GM18507 (cell line): ENCODE measurements at places on chromosomes 7 and 10.

GRCh38 chr7:45203936-45204445 lies 46.4 kb downstream of the RAMP3 start:
- peak; percentile 18 for DNase-seq

DNA sequence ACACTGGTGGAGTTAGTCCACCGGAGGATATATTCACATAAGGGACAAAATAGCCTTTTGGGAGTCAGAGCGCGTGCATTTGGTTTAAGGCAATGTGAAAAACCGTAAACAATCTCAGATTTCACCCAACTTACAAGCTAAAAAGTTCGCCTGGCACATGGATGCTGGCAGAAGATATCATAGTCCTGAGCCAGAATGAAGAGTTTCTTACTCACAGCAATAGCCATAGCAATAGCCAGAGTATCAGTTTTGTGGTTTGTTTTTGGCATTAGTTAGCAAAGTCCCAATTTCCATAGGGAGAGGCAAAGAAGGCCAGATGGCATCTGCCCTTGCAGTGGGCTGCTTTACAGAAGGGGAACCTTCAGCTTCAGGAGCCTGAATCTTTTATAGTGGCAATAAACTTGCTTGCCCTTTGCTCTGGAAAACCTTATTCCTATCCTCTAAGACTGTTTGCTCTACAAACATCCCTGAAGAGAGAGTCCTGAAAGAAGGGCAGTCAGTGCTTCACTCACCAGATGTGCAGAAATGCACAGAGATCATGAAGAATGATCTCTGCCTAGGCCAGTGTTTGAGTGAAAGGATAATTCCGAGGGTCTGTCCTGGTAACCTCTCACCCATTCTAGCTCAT lies 28.7 kb upstream of the RSBN1L start:
- DNase-seq = no peak

GRCh38 chr7:158549616-158550393 lies 37.8 kb downstream of the PTPRN2 start:
- no peak for DNase-seq

DNA sequence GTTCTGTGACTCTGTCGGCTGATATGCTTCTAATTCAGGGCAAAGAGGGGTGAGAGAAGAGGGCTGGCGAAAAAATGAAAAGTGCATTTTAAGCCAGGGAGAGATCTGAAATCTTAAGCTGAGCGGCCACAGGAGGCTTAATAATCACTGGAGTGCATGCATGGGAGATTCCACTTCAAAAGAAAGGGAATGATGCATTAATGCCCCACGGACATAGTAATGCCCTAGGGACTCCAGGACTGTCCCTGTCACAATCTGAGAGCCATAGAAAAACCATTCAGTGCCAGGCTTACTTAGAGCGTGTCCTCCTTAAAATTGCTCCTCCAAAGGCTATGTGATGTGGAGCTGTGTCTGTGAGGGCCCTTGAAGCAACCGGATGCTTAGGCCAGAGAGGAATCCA lies 75.1 kb downstream of the NHLRC2 start:
- no peak for DNase-seq

DNA sequence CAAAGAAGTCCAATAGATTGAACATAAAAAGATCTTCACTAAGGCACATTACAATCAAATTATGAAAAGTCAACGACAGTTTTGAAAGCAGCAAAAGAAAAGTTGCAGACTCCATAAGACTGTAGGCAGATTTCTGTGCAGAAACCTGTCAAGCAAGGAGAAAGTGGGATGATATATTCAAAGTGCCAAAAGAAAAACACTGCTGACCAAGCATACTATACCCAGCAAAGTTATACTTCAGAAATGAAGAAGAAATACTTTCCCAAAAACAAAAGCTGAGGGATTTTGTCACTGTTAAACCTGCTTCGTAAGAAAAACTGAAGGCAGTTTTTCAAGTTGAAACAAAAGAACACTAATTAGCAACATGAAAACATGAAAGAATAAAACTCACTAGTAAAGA lies 145.5 kb downstream of the ZEB1 start:
- DNase-seq = no peak

- no peak for DNase-seq
Measured at GRCh38 chr10:97066877-97067555, 118.7 kb downstream of the SLIT1 start.

- DNase-seq = peak; percentile 23
Measured at GRCh38 chr7:131188367-131189339, 139.0 kb upstream of the MKLN1 start.

- DNase-seq = no peak
Measured at GRCh38 chr10:90856964-90857634, 740 bp downstream of the HTR7 start.

DNA sequence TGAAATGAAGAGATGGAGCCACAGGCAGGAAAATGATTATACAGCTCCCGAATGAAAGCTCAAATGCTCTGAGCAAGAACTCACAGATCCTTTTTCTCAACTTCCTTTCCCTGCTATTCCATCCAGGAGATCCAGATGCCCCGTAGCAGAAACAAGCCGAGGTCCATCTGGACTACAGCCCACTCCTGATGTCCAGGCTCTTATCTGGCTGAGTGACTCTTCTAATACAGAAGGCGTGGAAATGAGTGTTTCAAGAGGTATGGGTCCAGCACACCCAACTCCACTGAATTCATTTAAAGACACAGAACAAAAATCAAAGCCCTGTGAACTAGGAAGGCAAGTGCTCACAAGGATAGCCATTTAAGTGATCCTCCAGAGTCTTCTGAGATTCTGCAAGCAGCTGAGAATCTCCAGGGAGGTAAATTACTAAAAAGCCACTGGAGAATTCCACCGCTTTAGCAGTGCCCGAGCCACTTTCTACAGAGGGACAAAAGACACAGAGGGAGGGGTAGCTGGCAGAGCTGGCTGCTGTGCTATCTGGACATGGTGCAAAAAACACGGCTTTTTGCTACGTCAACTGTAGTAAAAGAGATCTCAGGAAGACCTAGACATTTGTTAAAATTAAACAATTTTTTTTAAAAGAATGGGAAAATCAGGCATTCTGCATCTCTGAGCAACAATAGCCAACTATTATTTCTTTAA lies 24.5 kb downstream of the FAM171A1 start:
- DNase-seq = no peak

GRCh38 chr7:99034932-99035722 lies 108.8 kb downstream of the SMURF1 start:
- no peak for DNase-seq

- DNase-seq = no peak
Measured at GRCh38 chr10:86779220-86780017, 23.0 kb downstream of the BMPR1A start.

DNA sequence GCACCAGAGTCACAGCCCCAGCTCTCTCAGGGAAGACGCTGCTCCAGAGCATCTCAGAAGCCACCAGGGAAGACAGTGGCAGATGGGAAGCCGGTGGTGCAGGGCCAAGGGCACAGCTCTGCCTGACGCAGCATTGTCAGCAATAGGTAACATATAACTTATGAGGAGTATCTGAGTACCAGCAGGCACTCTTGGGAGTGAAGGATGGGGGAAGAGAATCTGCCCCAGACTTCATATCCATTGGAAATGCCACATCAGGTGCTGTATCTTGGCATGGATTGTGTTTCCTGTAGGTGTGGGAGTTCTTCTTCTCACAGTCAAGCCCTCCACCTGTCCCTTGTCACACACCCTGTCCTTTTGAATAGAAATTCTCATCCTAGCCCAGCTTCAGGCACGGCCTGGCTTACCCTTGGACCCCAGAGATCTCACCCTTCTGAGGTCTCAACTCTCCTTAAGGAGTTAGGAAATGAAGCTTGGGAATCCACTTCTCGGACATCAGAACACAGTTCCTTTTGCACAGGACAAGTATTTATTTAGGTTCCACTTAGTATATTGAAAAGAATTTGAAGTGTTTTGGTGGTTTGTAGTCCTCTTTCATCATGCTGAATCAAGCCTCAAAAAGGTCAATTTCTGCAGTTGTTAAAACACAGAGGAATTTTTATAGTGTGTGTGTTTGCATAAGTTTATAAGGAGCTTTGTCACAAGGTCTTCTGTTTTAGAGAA lies 9.9 kb downstream of the EPDR1 start:
- DNase-seq = no peak

- DNase-seq = no peak
Measured at GRCh38 chr10:67776371-67776770, 61.6 kb downstream of the DNAJC12 start.

- DNase-seq = no peak
Measured at GRCh38 chr7:116259156-116259870, 49.0 kb downstream of the TES start.

GRCh38 chr7:131431289-131431688 lies 103.6 kb downstream of the MKLN1 start:
- no peak for DNase-seq

DNA sequence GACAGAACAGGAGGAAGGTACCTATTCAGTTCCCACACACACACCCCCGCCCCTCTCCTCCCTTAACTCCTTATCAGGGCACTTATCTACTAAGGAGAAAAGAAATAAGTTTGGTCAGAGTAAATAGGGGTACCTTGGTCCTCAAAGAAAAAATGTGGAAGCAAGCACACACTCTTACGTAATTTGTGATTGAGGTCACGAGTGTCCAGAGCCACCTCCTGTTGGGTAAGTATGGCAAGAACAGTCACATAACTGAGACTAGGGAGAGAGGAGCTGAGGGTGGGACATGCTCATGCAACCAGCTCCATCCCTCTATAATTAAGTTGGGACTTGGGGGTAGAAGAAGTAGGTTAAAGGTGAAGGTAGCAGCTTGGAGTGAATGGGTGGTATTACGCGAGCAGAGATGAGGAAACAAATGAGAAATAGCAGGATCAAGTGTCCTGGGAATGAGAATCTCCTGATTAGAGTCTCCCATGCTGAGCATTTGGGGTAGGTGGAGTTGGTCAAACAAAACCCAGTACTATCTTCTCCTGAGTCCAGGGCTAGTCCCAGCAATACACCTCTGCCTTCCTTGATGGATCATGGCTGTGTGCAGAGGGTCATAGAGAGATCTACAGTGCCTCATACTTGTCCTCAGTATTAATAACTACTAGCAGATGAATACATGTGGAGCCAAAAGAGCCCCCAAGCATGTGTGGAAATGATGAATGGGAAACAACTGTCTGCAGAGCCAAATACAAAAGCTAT lies 77.1 kb downstream of the GSAP start:
- DNase-seq = no peak

GRCh38 chr10:14524691-14525324 lies 194.1 kb upstream of the FRMD4A start:
- no peak for DNase-seq

GRCh38 chr7:151245360-151246101 lies 3.0 kb downstream of the SMARCD3 start:
- peak; percentile 64 for DNase-seq

DNA sequence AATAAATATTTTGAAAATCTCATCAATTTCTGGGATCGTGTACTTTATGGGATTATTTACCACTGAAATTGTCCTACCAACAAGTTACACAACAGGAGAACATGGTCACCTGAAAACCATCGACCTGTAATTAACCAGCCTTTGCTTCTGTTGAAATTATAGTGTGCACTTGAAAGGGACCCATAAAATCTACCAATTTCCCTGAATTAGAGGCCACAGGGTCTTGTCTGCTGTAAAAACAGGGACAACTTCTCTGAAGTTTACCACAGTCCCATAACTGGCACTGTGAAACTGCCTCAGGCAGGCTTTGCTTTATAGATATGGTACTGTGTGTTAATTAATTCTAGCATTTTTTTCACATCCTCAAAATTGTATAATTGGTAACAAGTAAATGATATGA lies 37.7 kb downstream of the RAB19 start:
- DNase-seq = no peak

DNA sequence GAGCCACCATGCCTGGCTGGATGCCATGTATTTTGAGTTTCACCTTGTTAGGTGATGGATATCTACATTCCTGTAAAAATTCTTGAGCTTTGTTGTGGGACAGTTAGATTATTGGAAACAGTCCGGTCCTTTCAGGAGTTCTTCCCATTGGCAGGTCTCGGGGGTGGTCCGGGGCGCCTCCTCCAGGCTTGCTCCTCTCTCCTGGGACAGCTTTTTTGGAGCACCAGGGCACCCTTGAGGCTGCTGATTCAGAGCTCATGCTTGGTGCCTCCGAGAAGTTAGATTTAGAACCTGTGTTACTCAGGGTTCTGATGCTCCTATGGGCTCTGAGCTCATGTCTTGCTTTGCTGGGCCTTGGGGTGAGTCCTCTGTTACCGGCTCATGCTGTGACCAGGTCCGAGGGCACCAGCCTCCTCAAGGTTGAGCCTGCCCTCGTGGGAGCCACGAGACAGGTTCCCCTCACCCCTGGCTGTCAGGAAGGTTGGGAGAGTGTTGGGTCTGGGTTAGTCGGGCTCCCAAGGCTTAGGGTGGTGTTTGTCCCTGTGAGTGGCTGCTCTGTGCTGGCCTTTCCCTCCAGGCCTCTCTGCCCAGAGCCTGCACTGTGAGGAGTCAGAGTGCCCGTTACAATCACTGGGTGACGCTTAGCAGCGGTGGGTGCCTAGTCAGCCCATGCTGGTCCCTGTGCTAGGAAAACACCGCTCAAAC lies 6.0 kb downstream of the SPRN start:
- DNase-seq = no peak

DNA sequence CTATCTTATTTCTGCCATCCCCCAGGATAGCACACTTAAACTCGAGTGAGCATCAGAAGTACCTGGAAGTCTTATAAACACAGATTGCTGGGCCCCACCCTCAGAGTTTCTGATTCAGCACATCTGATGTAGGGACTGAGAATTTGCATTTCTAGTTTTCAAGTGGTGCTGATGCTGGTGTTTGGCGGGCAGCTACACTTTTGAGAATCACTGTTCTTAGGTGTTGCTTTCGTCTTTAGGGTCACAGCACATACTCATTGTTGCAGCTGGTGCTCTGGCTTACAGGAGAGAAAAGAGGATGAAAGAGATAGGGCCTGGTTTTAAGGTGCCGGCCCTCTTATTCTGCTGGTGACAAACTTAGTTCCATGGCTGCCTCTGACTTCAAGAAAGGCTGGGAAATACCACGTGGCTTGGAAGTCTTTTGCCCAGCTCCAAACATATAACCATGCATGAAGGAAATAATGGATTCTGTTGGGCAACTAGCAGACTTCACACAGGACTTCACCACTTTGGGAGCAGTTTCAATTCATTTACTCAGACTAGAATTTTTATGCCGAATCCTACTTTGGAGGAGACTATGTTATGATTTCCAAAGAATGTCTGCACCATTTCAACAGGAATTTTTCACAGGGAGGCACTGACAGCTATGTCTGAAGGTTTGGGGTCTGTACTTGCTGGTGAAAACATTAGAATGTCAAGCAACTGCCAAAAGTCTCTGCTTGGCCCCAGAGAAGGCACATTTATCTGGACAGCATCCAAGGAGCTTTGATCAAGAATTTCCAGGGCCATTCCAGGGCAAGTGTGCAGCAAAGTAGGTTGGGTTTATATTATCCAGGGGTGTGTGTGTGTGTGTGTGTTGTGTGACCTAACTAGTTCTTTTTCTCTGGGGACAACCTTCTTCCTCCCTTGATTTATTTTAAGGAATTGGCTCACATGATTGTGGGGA lies 6.9 kb upstream of the MINDY4 start:
- DNase-seq = no peak
